Stimulated activated CD4-positive, alpha-beta T cell treated with anti-CD3 and anti-CD28 coated beads, Interleukin-12 subunit alpha, Interleukin-12 subunit beta, amount 100 ng/mL, for 48 hours (primary cell): ENCODE measurements at places on chromosomes 1 and 21.

DNA sequence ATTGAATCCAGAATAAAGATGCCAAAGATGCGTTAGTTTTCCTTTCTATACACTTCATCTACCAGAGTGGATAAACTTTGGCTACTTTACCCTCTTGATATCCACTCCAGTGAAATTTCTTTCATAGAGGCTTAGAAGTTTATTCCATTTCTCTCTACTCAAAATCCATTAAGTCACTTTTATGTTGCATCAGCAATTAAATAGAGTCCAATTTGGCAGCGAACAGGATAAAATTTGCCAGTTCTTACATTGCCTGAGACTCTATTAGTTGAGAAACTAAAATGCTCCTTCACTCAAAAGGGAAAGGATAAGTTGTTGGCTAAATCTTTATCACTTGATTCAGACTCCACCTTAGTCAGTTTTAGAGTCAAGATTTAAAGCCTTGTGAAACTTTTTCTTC lies 57.9 kb downstream of the ACBD6 start:
- no peak for DNase-seq

DNA sequence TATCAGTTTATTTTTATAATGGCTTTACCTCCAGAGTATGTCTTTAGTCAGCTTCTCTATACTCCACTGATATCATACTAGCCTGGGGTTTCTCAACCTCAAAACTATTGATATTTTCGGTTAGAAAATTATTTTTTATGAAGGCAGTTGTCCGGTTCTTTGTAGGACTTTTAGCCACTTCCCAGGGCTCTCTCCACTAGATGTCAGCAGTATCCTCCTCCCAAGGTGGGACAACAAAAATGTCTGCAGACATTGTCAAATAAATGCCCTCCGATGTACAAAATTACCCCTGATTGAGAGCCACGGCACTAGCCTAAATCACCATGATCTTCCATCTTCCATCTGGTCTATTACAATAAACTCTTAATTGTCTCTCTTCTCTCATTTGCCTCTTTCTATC lies 4.1 kb upstream of the GRIK1 start:
- DNase-seq: no peak

DNA sequence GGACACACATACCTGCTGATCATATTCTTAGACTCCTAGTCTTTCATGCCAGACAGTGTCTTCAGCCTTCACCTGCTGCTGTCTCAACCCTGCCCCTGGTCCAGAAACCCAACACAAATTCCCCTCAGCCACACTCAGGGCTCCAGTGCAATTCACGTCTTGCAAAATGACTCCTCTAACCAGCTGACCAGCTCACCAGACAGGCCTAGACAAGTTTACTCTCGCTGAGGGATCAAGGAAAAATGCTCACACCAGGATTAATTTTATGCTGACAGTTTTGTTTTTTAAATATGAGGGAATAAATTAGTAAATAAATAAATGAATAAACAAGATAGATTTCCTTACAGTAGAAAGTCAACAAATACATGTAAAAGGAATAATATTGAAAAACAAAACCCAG lies 28.5 kb downstream of the CCDC185 start:
- no peak for DNase-seq

DNA sequence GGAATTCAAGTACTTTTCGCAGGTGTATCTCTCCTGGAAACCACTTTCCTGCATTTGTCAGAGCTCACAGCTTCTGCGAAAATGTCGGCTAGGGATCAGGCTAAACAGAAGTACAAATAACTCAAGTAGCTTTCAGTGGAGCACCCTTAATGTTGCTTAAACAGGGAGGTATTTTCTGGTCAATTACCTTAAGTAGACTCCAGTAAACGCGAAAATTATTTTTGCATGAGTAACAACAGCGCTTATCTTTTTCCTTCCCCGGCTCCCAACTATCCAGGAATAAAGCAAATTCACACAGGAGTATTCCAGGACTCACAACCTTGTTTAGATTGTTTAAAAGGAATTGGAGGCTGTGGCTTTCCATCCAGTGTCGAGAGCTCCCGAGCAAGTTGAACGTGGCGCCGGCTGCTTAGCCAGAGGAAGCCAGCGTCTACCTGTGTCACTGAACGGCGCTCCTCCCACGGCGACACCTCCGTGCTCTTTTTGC lies 7.3 kb upstream of the SIM2 start:
- DNase-seq: no peak

DNA sequence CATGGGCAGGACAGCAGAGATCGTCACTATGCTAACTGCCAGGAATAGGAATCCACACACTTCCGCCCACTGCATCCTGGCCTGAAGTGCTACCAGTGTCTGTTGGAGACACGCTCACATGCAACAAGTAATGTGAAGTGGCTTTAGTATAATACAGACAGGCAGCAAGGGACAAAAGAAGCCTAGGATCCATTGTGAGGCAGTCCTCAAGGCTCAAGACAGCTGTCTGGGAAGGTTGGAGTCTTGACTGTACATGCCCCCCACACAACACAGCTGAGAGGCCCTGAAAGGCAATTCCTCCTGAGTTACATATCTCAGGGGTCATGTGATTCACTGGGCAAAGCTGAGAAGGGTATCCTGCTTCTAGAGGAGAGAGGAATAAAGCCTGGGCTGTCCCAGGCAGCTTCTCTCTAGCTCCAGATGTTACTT lies 39.9 kb upstream of the CD1D start:
- DNase-seq: no peak

- DNase-seq: no peak
These were observed 46.7 kb downstream of the VANGL2 start for GRCh38 chr1:160446945-160447600.

GRCh38 chr1:108027389-108027788 lies 62.4 kb upstream of the VAV3 start:
- no peak for DNase-seq

DNA sequence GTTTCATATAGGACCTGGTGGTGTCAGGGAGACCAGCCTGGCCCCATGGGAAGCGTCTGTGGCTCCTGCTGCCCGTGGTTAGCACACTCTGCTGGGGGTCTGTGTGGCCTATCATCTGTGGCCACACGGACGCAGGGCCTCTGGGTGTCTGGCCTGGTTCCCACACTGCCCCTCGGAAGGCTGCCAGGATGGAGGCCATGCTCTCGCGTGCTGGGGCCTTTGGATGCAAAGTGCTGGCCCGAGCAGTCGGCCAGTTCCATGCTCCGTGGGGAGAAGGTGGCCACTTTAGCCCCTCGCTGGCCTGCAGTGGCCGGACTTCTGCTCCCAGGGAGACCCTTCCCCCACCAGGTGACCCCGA lies 20.8 kb upstream of the LRRC3 start:
- no peak for DNase-seq

DNA sequence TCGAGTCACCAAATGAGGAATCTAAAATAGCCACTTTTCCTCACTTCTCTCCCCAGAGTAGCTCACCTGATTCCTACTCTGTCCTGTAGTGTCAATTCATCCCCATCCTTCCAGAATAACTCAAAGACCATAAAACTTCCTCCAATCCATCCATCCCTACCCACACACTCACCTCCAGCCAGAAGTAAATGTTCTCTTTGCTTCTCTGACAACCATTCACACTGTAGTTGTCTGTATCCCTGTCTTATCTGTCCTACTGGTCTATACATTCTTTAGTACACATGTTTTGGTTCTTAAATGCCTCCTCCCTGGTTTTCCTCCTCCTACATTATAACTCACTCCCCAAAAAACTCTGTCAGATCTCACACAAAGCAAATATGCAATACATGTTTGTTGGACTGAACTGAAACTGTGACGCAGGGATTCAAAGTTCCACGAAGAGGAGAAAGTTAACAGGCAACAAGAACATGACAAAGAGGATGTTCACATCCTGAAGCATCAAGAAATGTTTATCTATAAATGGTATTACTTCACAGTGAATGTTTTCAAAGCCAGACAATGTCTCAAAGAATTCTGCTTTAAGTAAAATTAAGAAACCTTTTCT lies 11.0 kb downstream of the TP53BP2 start:
- no peak for DNase-seq
